COR-L47 (cell line): ENCODE measurements at places on chromosomes 5 and 9.
A peak's percentile ranks its signal among the peaks of the same experiment; 100 is the strongest.

DNA sequence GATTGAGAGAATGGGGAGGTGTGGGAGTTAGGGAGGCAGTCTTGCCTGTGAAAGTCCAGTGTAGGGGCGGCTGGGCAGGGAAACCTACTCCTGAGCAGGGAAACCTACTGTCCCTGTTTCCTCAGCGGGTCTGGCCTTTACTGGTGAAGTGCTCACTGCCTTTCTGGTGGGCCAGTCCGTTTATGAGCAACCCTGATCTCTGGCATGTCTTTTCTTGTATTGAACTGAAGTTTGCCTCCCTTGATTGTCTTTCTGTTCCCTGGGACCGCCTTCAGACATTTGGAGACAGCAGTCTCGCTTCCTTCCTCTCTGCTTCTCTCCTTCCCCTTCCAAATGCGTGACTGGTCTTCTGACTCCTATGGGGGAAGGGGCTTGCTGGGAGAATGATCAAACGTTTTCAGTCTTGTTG, 2.9 kb downstream of the SNX18 start:
- no peak for DNase-seq

DNA sequence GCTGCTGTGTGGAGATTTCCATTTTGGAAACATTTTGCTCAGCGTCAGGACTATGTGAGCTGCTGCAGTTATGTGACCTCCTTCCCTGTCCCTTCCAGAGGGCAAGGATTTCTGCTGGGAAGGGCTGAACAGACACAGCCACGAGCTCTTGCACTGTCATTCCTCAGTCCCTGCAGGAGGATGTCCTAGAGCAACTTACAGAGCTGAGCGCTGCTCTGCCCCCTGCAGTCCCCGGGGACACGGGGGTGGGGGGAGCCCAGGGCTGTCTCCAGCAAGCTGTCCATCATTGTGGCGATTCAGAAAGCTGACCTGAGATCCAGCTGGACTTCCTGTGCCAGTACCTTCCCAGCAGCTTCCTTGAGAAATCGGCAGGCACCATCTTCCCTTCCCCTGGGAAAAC, 28.0 kb upstream of the MAP1B start:
- no peak for DNase-seq

DNA sequence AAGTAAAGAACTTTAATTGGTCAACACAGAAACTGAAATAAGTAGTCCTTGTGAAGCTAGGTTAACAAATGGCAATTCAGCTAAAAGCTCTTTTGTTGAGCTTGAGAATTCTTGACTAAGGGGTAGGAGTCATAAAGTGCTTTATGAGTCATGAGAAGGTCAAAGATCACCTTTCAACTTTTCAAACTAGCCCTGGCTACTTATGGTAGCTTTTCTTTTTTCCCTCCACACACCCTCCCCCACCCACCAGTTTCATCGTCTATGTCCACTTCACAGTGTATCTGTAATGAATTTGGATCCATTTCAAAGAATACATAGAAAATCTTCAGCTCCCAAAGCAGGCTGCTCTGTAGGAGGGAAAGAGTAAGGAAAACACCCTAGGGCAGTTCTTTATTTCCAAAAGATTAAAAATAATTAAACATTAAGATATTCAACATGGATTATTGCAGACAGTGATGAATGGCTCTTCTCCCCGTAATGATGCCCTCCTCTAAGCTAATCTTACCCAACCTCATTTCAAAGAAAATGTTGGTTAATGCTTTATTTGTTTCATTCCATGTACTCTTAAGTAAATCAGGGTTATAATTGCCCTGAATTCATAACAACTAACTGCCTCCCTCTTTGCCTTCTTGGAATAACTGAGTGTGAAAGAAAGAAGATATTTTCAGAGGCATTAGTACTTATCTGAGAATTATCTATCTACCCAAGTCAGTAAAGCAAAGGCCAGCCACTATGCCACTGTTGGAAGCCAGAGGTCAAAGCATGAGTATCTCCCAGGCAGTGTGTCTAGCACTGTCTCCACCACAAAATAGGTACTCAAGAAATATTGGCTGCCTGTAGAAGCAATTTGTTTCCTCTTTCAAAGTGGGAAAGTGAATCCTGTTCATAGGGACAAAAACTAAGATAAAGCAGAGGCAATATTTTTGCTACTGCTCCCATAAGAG, 290.6 kb downstream of the PIK3R1 start:
- DNase-seq = no peak

- DNase-seq = no peak
Observed at GRCh38 chr5:3886524-3887451, 291.2 kb downstream of the IRX1 start.

GRCh38 chr5:137385064-137385463, 114.1 kb downstream of the SPOCK1 start:
- no peak for DNase-seq

DNA sequence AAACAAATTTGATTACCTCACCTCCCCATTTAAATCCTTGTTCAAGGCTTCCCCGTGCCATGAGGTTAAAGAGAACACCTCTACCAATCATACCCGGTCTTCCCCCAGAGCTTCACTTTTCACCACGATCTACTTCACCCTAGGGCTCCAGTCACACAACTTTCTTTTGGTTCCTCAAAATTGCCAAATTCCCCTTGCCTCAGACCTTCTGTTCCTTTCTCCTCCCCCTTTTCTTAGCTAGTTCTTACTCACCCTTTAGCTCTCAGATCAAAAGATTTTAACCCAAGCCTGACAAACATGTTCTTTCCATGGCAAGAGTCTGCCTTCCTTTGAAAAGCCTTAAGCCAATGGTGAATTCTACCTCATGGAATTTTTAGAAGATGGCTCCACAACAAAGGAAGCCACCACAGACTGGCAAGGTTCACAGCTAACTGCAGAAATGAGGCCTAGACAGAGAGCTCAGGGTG, 56.7 kb downstream of the MAPKAP1 start:
- no peak for DNase-seq

DNA sequence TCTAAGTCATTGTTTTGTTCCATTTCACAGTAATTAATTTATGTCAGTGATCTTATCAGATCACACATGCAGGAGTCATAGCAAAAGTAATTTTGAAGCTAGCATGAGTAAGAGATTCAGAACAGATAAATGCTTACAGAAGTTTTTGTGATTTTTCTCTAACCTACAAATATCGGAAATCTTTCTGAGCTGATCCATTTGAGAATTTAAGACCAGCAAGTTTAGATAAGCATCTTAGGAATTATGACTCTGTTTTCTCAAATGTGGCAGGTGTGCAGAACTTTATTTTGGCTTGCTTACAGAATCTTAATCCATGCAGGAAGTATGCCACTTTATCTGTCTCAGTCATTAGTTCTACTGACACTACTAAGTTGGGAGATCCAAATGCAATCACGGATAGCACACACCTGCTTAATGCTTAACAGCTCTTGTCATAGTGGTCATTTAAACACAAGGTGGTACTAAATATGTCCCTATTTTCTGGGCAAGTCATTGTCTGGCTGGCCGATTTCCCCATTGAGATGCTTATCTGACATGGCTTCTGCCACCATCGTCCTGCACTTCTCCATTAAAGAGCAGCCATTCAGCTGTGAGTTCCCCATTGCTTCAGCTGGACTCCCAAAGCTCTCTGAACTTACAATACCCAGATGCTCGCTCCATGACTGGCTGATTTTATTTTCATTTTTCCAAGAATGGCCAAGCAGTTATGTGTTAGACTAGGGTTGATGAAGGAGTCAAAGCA, 305.4 kb upstream of the NUDT12 start:
- DNase-seq = no peak

- no peak for DNase-seq
Observed at GRCh38 chr9:122055701-122056100, 37.4 kb downstream of the TTLL11 start.

- DNase-seq = no peak
Observed at GRCh38 chr5:406041-406440, 36.9 kb upstream of the EXOC3 start.

DNA sequence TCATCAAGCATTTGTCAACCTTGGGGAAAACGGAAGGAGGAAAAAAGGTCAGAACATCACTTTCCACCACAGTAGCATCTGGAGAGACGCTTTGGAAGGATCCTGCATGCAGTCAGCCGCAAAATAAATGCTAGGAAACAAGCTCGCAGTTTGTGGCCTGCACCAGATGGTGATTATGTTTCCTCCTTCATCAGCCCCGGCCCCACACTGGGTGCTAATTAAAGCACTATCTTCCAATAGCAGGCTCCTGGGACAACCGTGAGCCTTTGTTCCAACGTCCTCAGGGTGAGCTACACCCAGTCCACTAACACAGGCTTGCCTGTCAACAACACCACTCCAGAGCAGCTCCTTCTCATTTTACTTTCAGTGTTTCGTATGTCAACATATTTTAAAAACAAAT, 64.0 kb downstream of the RNF130 start:
- peak; percentile 87 for DNase-seq

- no peak for DNase-seq
Observed at GRCh38 chr9:136220017-136220729, 15.2 kb upstream of the LHX3 start.

- no peak for DNase-seq
Observed at GRCh38 chr5:172776235-172776594, 5.2 kb upstream of the DUSP1 start.

- no peak for DNase-seq
Observed at GRCh38 chr9:2939368-2939767, 95.5 kb upstream of the PUM3 start.

- DNase-seq = no peak
Observed at GRCh38 chr9:80922544-80922943, 766.8 kb downstream of the TLE1 start.

DNA sequence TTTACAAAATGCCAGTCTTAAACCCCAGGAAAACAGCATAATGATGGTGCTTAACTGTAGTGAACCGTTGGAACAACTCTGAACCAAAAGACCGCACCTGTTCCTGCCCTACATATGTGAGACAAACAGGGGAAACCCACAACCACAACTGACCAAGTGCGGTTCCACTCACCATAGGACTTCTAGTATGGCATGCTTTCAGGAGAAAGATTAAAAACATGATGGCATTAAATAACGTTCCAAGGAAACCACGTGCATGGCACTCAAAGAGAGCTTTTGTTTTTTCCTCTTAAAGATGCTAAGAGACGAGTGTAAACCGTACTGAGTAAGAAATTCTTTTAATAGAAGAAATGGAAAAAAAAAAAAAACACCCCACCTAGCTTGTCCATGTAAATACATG, 119.8 kb downstream of the SSBP2 start:
- no peak for DNase-seq

- peak; percentile 62 for DNase-seq
Observed at GRCh38 chr5:160787240-160787639, 64.8 kb downstream of the ATP10B start.

DNA sequence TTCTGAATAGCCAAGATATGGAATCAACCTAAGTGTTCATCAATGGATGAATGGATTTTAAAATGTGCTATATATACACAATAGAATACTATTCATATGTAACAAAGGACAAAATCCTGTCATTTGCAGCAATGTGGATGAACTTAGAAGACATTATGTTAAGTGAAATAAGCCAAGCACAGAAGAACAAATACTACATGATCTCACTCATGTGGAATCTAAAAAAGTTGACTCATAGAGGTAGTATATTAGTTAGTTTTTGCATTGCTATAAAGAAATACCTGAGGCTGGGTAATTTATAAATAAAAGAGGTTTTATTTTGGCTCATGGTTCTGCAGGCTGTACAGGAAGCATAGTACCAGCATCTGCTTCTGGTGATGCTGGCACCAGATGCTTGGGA, 8.1 kb downstream of the CATSPER3 start:
- DNase-seq = no peak

- DNase-seq = no peak
Observed at GRCh38 chr5:35230038-35230611, at the start of gene PRLR. TSS of gene PRLR (minus strand) at chr5:35230487. CDS start at chr5:35089620, 140,867 bp downstream.

DNA sequence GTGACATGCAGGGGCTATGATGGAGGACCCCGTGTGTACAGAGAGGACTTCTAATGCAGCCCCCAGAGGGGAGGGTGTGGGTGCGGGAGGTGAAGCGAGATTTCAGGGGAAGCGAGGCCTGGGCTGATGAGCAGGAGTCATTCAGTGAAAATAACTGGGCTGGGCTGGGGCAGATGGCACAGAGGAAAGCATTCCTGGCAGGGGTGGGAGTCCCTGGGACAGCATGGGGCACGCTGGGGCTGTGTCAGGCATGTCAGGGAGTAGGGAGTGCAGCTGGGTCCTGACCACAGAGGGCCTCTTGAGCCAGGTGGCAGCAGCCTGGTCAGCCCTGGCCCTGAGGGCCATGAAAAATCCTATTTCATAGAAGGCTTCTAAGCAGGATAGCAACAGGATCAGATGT, 36.6 kb downstream of the COL15A1 start:
- DNase-seq = no peak

DNA sequence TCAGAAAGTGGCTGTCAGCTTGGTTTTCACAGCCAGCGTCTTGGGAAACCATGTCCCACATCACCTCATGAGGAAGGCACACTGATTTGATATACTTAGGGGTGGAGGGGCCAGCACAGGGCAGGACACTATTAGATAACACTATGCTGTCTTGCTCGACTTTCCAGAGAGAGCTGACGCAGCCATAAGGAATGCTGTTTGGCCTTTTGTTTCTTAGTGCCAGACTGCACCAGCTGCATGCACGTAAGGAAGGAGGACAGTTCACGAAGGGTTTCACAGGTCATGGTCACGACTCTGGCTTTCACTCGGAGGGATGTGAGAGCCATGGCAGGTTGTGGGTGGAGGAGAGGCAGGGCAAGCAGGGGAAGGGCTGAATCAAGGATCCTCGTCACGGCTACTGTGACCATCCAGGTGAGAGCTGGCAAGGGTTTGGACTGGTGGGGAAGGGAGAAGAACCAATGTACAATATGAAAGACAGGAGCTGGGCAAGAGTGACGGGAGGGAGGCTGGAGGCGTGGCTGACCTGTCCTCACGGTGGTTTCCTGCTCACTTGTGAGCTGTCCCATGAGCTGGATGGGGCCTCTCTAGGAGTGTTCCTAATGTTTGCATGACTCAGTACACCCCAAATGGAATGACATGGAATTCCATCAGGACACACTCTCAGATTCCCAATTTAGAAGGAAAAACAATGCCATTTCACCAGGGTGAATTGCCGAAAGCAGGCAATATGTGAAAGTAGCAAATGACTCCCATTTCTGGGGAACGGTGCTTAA, 61.7 kb downstream of the OTULIN start:
- no peak for DNase-seq

DNA sequence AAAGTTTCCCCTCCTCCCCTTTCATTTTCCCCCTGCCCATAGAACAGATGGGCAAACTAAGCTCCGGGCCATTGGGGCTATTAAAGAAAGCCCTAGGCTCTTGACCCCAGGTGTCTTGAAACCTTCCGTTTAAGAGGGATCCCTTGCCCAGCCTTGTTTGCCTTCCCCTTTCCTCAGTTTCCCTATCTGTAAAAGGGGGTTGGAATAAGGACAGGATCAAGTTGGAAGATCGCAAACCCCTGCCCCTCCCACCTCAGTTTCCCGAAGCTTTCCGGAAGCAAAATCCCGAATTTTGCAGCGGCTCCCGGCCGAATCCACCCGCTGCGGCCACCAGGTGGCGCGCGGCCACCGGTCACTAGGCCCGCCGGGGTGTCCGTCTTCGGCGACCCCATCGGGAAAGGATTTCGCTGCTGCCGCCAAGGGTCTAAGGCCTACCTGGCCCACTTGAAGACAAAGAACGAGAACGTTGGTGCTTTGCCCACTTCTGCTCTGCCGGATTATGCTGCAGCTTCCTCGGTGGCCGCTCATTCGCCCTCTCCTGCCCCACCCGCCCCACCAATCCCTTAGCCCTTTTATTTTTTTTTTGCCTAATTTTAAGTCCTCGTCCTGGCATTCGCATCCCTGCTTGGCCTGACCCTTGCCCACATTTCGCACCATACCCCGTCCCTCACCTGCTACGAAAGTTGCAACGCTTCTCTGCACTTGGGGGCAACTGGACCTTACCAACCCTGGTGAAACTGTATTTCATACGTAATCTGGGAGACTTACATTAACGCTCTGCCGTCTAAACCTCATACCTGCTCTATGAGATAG, 962 bp upstream of the NR6A1 start:
- peak; percentile 56 for DNase-seq

- DNase-seq = peak; percentile 47
Observed at GRCh38 chr5:31232273-31232888, 38.9 kb downstream of the CDH6 start.
